K562 (cell line): ENCODE measurements at places on chromosomes 6 and 20. TPM values are rescaled to one million over a fixed set of nuclear protein-coding genes. Genes with fewer than 3 reads are reported as not detected.

- no peak overlapping the region for H3K27ac ChIP-seq
- H3K36me3 ChIP-seq = no peaks in the 10 kb centered on the region
- no peak overlapping the region for H3K4me3 ChIP-seq
- no peaks in the 10 kb centered on the region for H3K27me3 ChIP-seq
- DNase-seq = no peak
- no peaks in the 10 kb centered on the region for H3K4me1 ChIP-seq
Observed at GRCh38 chr20:18991012-18991411, 177.4 kb downstream of the SCP2D1 start.

GRCh38 chr6:24273096-24273870 is 84.6 kb downstream of the DCDC2 start:
- no peak overlapping the region for H3K27ac ChIP-seq
- H3K4me1 ChIP-seq = no peaks in the 10 kb centered on the region
- no peaks in the 10 kb centered on the region for H3K36me3 ChIP-seq
- no peak for DNase-seq
- H3K4me3 ChIP-seq = no peak overlapping the region
- no peaks in the 10 kb centered on the region for H3K27me3 ChIP-seq

DNA sequence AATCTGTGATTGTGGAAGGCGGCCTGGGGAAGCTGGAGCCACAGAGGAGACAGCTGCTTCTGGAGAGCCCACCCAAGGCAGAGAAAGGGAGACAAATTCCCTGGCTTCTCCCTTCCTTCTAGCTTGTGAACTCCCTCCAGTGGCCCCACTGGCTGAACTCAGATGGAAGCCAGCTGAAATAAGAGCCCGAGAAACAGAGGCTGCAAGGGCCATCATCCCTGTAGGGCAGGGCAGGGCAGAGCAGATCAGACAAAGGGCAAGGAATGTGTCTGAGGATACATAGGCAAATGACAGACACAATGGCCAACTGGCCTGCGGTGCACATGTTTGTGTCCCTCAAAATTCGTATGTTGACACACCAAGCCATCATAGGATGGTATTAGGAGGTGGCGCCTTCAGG is 25.3 kb downstream of the MDFI start:
- DNase-seq = no peak
- no peak overlapping the region for H3K4me3 ChIP-seq
- H3K27me3 ChIP-seq = peaks cover 13% of the 10 kb centered on the region; the same call in 2 of the 3 replicates
- H3K27ac ChIP-seq = no peak overlapping the region
- H3K4me1 ChIP-seq = no peaks in the 10 kb centered on the region; the same call in 1 of the 2 replicates
- no peaks in the 10 kb centered on the region for H3K36me3 ChIP-seq

DNA sequence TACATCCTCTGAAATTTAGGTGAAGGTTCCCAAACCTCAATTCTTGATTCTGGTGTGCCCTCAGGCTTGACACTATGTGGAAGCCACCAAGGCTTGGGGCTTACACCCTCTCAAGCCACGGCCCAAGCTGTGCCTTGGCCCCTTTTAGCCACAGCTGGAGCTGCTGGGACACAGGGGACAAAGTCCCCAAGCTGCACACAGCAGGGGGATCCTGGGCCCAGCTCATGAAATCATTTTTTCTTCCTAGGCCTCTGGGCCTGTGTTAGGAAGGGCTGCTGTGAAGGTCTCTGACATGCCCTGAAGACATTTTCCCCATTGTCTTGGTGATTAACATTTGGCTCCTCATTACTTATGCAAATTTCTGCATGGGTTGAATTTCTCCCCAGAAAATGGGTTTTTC is 37.3 kb upstream of the BACH2 start:
- no peak overlapping the region for H3K27ac ChIP-seq
- H3K4me3 ChIP-seq = no peak overlapping the region
- peaks cover 3% of the 10 kb centered on the region; the same call in 1 of the 3 replicates for H3K27me3 ChIP-seq
- H3K4me1 ChIP-seq = no peaks in the 10 kb centered on the region

GRCh38 chr6:112933947-112934346 is 586.8 kb downstream of the RFPL4B start:
- H3K27me3 ChIP-seq = no peaks in the 10 kb centered on the region
- H3K36me3 ChIP-seq = no peaks in the 10 kb centered on the region
- H3K27ac ChIP-seq = no peak overlapping the region

XKR7 gene
- 0.02 TPM in 1 of 2 replicates, not detected in the other for total RNA-seq

GRCh38 chr6:153047386-153047785 is 44.9 kb upstream of the MTRF1L start:
- no peaks in the 10 kb centered on the region for H3K36me3 ChIP-seq
- H3K27me3 ChIP-seq = no peaks in the 10 kb centered on the region
- H3K4me3 ChIP-seq = no peak overlapping the region

DNA sequence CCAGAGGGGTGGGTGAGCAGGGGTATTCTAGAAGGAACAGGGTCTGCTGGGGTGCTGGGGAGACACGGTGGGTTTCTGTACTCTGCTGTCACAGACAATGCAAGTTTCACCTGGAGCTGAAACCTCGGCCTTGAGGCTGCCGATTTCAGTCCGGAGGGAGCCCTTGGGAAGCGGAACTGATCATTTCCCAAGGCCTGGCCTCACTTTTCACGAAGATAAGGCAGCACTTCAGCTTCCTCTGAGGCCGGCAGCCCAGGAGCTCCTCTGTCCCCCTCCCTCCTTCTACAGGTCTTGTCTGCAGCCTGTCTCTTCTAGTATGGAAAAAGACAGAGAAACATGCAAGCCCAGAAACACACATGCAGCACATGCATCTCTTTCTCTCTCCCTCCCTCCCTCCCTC is 242.1 kb downstream of the CDC5L start:
- no peaks in the 10 kb centered on the region for H3K36me3 ChIP-seq
- H3K27me3 ChIP-seq = peaks cover 7% of the 10 kb centered on the region
- no peak overlapping the region for H3K4me3 ChIP-seq
